ENCODE measurements at places on chromosomes 16 and 17.

GRCh38 chr16:73949574-73950320, 346.9 kb upstream of the PSMD7 start:
- DNase-seq, result peak; percentile 85

GRCh38 chr17:48488548-48489106, 42.2 kb downstream of the HOXB1 start:
- DNase-seq, result no peak

DNA sequence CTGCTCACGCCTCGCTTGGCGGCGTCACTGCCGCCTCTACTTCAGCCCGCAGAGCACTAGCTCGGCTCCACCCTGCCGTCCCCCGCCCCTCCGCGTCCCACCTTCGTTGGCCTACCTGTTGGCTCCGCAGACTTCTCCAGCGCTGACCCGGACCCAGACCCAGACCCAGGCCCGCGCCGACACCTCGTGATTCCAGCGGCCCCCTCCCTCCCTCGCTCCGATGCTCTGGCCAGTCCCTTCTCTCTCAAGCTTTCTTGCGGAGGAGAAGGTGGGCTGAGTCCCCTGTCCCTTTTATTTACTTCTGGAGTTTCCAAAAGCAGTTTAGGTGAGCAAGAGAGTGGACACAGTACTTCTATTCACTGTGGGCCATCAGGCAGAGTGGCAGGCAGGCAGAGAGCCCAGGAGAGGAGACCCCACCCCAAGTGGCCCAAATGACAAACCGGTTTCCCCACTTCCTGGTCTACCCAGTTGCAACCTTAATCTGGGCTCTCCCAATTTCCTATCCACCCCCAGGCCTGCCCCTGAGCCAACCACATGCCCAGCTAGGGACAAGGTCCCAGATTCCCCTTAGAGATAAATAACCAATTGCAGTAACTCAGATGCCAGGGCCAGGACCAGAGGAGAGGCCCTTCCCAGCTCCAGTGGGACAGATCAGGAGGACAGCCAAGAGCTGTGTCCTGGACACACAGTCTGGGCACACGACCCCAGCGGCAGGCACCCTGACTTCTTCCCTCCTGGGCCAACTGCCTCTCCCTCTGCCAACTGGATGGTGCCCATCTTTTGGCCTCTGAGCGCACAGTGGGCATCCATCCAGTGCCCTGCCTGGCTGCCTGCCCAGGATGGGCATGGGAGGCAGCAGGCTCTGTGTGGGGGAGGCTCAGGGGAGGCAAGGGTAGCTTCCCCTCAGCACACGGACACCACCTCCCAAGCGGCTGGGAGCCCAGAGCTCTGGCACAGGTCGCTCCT, 1.2 kb upstream of the SRCIN1 start:
- no peak for DNase-seq

- no peak for DNase-seq
Observed at GRCh38 chr17:63703029-63703428, 3.1 kb upstream of the LIMD2 start.

GRCh38 chr16:9820476-9821246, 361.6 kb downstream of the GRIN2A start:
- DNase-seq, result no peak

GRCh38 chr17:17957584-17957916, 14.7 kb downstream of the TOM1L2 start:
- DNase-seq, result no peak

DNA sequence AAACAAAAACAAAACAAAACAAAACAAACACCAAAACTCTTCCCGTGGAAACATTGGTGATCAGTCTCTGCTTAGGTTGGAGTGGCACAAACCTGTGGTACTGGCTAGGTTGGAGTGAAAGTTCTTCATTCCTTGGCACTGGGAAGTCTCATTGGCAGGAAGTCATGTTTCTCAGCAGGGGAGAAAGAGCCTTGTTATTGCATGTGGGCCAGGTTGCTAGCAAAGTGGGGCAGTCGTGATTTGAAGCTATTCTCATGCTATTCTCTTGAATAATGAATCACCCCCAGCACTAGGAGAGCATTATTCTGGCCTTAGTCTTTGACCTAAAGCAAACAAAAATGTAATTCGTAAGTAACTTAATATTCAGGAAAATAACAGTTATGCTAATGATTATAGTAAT, 24.3 kb upstream of the B4GALNT2 start:
- DNase-seq, result peak; percentile 16

DNA sequence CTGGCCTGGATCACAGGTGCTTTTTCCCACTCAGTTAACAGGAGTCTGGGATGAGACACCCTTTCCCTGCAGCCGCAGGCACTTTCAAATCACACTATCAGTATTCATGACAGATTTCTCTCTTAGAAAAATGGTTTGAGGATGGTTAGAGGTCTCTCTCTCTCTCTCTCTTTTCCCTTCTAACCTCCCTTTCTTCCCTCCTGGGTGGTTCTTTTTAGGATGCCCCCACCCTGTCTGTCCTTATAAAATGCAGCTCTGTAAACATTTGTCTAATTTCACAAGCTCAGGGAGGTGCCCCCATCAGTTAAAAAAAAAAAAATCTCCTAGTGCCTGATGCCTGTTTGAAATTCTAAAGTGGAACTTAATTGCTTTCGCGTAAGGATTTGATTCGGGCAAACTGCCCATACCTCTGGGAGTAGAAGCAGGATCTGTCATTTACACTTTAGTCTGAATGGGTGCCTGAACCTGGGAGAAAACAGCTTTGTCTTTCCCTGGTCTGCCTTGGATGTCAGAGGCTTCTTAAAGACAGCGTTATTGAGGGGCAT, 158.8 kb downstream of the CCDC182 start:
- DNase-seq, result no peak

DNA sequence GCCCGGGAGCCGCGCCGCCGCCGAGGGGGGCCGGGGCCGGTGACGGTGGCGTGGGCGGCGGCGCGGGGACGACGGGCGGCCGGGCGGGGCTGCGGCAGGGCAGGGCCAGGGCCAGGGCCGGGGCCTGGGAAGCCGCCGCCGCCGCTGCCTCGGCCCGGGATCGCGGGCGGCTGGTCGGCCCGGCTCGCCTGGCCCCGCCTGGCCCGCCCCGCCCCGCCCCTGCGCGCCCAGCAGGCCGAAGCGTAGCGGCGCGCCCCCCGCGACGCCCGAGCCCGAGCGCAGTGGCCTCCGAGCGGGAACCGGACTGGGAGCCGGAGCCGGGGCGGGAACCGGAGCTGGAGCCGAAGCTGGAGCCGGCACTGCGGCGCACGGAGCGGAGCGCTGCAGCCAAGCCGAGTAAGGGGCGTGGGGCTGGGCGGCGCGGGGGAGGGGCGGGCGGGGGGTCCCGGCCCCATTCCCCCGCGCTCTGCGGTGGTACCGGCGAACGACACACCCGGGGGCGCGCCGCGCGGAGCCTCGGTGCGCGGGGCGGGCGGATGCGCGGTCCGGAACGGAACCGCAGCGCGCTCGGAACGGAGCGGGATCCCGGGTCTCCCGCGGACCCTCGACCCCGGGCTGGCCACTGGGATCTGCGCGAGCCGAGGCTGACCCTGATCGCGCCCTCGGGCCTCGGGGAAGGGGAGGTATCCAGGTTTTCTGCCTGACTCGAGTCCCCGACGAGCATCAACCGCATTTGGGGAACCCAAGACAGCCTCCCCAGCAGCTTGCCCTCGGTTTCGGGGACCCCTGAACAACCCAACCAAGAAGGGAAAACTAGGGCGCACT, at the start of gene BEAN1:
Gene BEAN1 (plus strand): TSS at position 260 of the 825 bp plus-strand sequence. CDS start 10,382 bp downstream, outside the sequence.
- no peak for DNase-seq

GRCh38 chr17:40064971-40065768, 2.4 kb downstream of the THRA start:
- DNase-seq, result no peak

DNA sequence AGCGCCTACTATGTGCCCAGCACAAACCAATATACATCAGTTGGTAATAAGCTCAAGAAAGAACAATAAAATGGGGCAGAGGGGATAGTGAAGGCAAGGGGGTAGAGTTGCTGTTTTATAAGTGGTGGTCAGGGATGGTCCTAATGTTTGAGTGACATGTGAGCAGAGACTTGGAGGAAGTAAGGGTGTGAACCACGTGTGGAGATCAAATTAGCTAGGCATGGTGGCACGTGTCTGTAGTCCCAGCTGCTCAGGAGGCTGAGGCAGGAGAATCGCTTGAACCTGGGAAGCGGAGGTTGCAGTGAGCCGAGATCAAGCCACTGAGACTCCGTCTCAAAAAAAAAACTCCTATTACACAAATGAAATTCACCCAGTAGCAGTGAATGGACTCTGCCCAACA, 56.5 kb downstream of the IRX6 start:
- DNase-seq, result no peak

Data from GM04504 (cell line).